SJSA1 (cell line): ENCODE measurements at places on chromosomes 4 and X. TPM values are rescaled to one million over a fixed set of nuclear protein-coding genes. Genes with fewer than 3 reads are reported as not detected.

Gene HSFX4
- not detected in 2 replicates for total RNA-seq

Gene ZIC3
- total RNA-seq = not detected in 2 replicates

Gene F9
- total RNA-seq = not detected in 2 replicates

Gene BCORL1
- total RNA-seq = 0.19 and 0.47 TPM in 2 replicates

Gene UCHL1
- 32.8 and 37.7 TPM in 2 replicates for total RNA-seq

GRCh38 chrX:23451266-23451665 lies 116.6 kb downstream of the PTCHD1 start:
- no peaks in the 10 kb centered on the region for H3K4me1 ChIP-seq
- H3K27me3 ChIP-seq = no peaks in the 10 kb centered on the region
- DNase-seq = no peak

GRCh38 chr4:143281507-143282190 lies 55.0 kb upstream of the GAB1 start:
- peaks cover 10% of the 10 kb centered on the region for H3K4me1 ChIP-seq
- no peak overlapping the region for H3K4me3 ChIP-seq
- H3K36me3 ChIP-seq = no peaks in the 10 kb centered on the region
- no peak overlapping the region for H3K27ac ChIP-seq
- H3K27me3 ChIP-seq = no peaks in the 10 kb centered on the region
- no peak for DNase-seq

DNA sequence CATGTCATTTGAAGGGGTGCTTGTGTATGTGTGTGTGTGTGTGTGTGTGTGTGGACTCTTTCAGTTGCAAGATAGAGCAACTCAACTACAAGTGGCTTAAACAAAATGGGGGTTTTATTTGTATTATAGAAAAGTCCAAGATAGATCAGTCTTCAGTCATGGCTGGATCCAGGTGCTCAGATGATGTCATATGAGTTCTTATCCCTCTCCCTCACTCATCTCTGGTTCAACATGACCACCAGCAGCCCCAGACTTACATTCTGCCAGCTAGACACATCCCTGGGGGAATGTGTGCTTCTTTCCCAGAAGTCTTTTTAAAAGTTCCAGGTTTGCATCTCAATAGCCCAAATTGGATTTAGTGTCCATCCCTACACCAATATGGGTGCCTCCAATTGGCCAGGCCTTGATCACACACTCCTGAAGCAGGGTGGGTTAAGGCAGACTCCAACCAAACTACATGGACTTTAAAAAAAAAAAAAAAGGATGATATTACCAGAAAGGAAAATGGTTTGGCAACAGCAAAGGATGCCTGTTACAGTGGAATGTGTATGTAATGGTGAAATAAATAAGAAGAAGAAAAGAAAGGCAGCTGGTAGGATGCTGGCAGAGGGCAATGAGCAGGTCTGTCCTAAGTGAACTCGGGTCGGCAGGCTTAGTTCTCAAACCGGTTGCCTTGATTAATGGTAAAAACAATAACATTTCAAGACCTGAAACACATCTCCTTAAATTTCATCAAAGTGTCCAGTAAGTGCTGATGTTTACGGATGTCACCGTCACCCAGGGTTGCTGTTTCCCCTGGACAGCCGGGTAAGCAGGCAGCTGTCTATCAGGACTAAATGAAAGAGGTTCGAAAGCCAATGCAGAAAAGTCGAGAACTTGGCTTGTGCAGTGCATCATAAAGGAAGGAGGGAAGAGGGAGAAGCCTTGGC lies 107.7 kb downstream of the SMIM20 start:
- H3K27me3 ChIP-seq = no peaks in the 10 kb centered on the region
- no peak for DNase-seq
- no peaks in the 10 kb centered on the region for H3K36me3 ChIP-seq
- H3K4me1 ChIP-seq = peaks cover 27% of the 10 kb centered on the region
- H3K27ac ChIP-seq = no peak overlapping the region
- H3K4me3 ChIP-seq = no peak overlapping the region

GRCh38 chrX:102883491-102883890 lies 53.6 kb upstream of the RAB40AL start:
- H3K4me1 ChIP-seq = no peaks in the 10 kb centered on the region
- no peak overlapping the region for H3K27ac ChIP-seq
- H3K4me3 ChIP-seq = no peak overlapping the region
- H3K27me3 ChIP-seq = no peaks in the 10 kb centered on the region
- no peak for DNase-seq

DNA sequence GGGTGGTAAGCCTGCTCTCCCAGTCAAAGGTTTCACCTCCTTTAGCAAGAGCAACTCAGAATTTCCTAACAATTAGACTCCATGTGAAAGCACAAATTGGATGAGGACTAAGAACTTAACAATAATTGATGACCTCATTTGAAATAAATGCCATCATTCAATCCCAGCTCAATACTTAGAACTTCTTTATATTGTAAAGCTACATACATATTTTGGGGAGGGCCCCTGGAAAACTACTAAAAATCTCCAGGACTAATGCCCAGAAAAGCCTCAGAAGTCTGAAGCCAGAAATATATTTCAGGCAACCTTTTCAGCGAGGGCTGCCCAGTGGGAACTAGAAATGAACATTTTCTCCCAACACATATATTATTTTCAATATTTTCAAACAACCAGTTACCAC lies 38.1 kb downstream of the AMOT start:
- H3K4me1 ChIP-seq = no peaks in the 10 kb centered on the region
- no peak overlapping the region for H3K27ac ChIP-seq
- no peaks in the 10 kb centered on the region for H3K27me3 ChIP-seq

DNA sequence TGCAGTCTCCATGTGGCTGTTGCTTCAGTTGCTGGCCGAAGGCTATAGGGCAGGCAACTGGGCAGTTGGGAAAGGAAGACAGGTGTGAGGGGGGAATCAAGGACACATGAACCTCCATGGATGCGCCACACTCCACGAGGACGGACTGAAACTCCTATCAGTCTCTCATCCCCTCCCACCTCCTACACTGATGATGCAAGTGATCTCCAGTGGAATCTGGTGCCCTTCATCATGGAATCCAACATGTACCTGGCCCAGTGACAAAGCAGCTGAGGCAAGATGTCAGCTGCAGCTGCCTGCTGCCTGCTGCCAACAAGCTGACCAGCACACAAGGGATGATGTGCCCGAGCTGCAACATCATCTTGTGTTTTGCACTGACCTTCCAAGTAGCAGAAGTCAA lies 26.0 kb upstream of the MGST2 start:
- H3K4me1 ChIP-seq = no peaks in the 10 kb centered on the region
- no peak overlapping the region for H3K27ac ChIP-seq
- no peak overlapping the region for H3K4me3 ChIP-seq
- H3K36me3 ChIP-seq = no peaks in the 10 kb centered on the region

GRCh38 chr4:20318909-20319277 lies 67.2 kb downstream of the SLIT2 start:
- no peak overlapping the region for H3K27ac ChIP-seq
- no peak for DNase-seq
- peaks cover 15% of the 10 kb centered on the region for H3K4me1 ChIP-seq

DNA sequence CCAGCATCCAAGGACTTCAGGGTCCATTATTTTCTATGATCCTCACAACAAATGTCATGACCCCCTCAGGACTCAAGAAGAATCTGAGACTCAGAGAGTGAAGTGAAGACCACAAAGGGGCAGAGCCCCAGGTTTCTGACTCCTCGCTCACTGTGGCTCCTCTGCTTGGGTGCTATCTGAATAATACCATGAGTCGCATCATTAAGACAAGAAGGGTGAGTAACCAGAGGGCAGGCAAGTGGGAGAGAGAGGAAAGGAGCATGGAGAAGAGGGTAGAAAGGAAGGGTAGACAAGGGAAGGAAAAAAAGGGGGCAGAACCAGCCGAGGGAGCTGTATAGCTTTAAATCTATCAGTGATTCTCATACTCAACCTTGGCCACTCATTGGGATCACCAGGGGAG lies 15.5 kb upstream of the HSD17B10 start:
- H3K36me3 ChIP-seq = no peaks in the 10 kb centered on the region
- DNase-seq = no peak
- no peaks in the 10 kb centered on the region for H3K27me3 ChIP-seq

GRCh38 chrX:84258708-84259107 lies 70.7 kb upstream of the RPS6KA6 start:
- H3K27ac ChIP-seq = no peak overlapping the region
- H3K4me1 ChIP-seq = no peaks in the 10 kb centered on the region
- no peaks in the 10 kb centered on the region for H3K27me3 ChIP-seq
- no peak overlapping the region for H3K4me3 ChIP-seq
- no peak for DNase-seq

DNA sequence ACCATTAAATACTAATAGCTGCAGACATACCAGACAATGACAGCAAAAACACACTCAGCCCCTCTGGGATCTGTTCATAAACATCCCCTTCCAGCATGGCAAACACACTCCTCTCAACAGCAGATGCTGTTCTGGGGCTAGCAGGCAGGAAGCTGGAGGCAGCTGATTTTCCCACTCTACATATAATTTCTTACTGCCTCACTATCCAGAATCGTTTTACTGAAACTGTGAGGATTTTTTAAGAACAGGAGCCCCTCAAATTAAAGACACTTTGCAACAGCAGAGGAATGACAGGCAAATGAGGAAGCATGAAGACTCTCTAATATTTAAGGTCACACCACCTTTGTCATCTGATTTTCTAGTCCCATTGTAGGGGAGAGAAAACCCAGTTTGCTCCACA lies 2.2 kb downstream of the MAPK10 start:
- H3K4me3 ChIP-seq = no peak overlapping the region
- no peaks in the 10 kb centered on the region for H3K27me3 ChIP-seq
- H3K4me1 ChIP-seq = no peaks in the 10 kb centered on the region; the same call in 1 of the 2 replicates
- no peaks in the 10 kb centered on the region for H3K36me3 ChIP-seq
- no peak overlapping the region for H3K27ac ChIP-seq

DNA sequence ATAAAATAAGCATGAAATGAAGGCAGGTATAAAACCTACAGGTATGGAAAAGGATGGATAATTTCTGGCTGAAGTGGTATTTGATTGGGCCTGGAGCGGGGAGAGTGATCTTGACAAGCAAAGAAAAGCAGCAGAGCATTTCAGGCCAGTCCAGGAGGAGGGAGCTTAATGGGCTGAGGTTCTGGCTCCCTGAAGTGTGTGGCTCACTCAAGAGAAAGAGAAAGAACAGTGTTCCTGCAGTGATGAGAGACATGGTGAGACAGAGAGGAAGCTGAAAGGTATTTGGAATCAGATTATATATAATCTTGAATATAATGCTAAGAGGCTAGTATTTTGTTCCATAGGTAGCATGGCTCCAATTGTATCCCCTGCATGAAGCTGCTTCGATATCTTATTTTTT lies 153.5 kb downstream of the MGST2 start:
- DNase-seq = no peak
- peaks cover 31% of the 10 kb centered on the region for H3K4me1 ChIP-seq
- H3K27me3 ChIP-seq = no peaks in the 10 kb centered on the region
- H3K4me3 ChIP-seq = no peak overlapping the region
- no peak overlapping the region for H3K27ac ChIP-seq

GRCh38 chrX:150364347-150365050 lies 1.4 kb downstream of the MAMLD1 start:
- peak; percentile 42 for DNase-seq
- H3K4me1 ChIP-seq = peaks cover 21% of the 10 kb centered on the region
- H3K27ac ChIP-seq = peak overlapping the region; percentile 51
- no peaks in the 10 kb centered on the region; the same call in 1 of the 2 replicates for H3K36me3 ChIP-seq
- no peaks in the 10 kb centered on the region for H3K27me3 ChIP-seq

DNA sequence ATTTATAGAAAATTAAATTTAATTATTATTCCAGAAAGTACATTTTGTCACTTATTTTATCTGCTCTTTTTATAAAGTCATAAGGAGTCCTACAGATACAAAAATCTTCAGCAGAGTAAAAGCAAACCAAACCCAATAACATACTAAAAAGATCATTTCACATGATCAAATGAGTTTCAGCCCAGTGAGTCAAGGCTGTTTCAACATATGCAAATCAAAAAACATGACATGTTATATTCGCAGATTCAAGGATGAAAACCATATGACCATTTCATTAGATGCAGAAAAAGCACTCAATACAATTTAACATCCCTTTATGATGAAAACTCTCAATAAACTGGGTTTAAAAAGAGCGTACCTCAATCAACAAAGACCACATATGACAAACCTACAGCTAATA lies 214.3 kb downstream of the FAT4 start:
- H3K27ac ChIP-seq = no peak overlapping the region
- H3K4me3 ChIP-seq = no peak overlapping the region
- H3K36me3 ChIP-seq = no peaks in the 10 kb centered on the region
- no peak for DNase-seq

DNA sequence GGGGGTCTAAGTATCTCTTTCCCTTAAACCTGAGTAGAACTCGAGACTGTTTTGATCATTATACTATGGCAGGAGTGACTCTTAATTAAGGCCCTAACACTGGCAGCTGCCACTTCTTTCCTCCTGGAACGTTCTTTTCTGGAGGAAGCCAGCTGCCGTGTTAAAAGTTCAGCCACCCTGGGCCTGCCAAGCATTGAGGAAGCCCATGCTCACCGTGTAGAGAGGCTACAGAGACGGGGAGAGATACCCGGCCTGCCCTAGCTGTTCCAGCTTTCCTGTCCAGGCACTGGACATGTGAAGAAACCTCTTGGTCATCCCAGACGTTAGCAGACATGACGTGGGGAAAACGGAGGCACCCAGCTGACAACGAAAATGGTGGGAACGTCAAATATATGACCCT lies 274.1 kb downstream of the ARHGAP10 start:
- no peak overlapping the region for H3K4me3 ChIP-seq
- H3K36me3 ChIP-seq = no peaks in the 10 kb centered on the region
- peaks cover 18% of the 10 kb centered on the region for H3K4me1 ChIP-seq
- H3K27me3 ChIP-seq = no peaks in the 10 kb centered on the region
- H3K27ac ChIP-seq = no peak overlapping the region

GRCh38 chrX:51893931-51894696 lies 691 bp downstream of the MAGED1 start:
- peaks cover 14% of the 10 kb centered on the region for H3K4me1 ChIP-seq
- peak overlapping the region; percentile 59; the same call in 1 of the 2 replicates for H3K27ac ChIP-seq
- H3K4me3 ChIP-seq = peak overlapping the region; percentile 49
- DNase-seq = no peak
